ENCODE measurements at places on chromosomes 13 and 19.

- DNase-seq: no peak
These were observed 4.9 kb upstream of the ZNF808 start for GRCh38 chr19:52522551-52522950.

GRCh38 chr19:40719414-40719894 lies 2.5 kb downstream of the ITPKC start:
- no peak for DNase-seq

GRCh38 chr19:695352-695949 lies at the start of gene PRSS57:
Gene PRSS57, minus strand, starts transcription at chr19:695452. Its CDS starts 22 bp downstream, at chr19:695430.
- DNase-seq: no peak

DNA sequence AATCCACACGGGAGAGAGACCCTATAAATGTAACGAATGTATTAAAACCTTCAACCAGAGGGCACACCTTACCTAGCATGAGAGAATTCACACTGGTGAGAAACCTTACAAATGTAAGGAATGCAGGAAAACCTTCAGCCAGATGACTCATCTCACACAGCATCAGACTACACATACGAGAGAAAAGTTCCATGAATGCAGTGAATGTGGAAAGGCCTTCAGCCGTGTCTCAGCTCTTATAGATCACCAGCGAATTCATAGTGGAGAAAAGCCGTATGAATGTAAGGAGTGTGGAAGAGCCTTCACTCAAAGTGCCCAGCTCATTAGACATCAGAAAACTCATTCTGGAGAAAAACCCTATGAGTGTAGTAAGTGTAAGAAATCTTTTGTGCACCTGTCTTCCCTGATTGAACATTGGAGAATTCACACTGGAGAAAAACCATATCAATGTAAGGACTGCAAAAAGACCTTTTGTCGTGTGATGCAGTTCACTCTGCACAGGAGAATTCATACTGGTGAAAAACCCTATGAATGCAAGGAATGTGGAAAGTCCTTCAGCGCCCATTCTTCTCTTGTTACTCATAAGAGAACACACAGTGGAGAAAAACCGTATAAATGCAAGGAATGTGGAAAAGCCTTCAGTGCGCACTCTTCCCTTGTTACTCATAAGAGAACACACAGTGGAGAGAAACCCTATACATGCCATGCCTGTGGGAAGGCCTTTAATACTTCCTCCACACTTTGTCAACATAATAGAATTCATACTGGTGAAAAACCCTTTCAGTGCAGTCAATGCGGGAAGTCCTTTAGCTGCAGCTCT lies 16.0 kb downstream of the ZNF582 start:
- no peak for DNase-seq

GRCh38 chr13:46022481-46022880 lies 30.1 kb downstream of the ZC3H13 start:
- no peak for DNase-seq

DNA sequence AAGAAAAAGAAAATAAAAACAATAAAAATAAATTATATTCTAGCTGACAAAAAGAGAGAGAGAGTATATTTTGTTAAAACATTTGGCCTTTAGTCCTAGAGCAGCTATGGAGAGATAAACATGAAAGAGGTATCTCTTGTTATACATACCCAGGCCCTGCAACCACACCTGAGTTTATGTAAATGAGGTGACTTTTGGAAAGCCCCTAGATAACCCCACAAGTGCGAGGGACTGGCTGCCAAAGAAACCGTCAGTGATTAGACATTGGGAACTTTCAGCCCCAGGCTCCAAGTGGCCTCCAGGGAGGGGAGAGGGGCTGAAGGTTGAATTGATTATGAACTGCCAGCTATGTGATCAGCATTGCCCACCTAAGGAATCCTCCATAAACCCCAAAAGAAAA lies 2.1 kb upstream of the NLRP7 start:
- no peak for DNase-seq

- DNase-seq: no peak
These were observed 122.0 kb downstream of the SHISA2 start for GRCh38 chr13:25929816-25930215.

DNA sequence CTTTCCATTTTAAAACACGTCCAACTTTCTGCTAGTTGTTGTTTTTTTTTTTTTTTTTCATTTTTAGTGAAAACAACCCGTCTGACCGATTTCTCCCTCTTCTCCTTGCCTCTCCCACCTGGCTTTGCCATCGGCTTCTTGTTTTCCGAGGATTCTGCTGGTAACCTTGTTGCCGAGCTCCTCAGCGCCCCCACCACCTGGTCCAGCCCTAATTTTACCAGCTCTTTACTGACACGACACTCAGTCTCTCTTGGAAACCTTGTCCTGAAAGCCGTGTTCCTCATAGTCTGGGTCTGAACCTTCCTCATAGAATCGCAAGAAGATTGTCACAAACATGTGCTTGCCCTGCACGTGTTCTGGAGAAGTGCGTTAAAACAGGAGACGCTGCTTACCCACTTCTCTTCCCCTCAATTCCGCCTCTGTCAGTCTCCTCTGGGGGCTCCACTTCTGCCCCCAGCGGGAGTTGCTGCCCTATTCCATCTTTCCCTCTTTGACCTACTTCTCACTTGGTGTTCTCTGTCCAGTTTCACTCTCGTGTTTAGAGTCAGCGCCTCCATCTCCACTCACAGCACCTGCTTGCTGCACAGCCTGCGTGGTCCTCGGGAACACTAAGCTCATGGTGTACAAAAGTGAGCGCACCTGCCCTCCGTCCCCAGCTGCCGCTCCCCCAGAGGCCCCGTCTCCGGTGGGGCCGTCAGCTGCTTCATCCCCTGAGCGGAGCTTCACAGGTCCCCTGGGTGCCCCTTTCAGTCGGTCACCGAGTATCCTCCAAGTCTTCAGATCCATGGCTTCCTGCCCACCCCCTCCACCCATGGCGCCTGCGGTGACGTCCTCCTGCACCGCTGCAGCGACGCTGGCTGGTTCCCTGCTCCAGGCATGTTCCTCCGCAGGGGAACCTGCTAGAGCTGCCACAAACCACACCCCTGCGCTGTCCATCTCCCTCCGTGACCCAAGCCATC lies 65.1 kb downstream of the TM9SF2 start:
- no peak for DNase-seq
